ENCODE measurements at places on chromosomes 13 and 19.

DNA sequence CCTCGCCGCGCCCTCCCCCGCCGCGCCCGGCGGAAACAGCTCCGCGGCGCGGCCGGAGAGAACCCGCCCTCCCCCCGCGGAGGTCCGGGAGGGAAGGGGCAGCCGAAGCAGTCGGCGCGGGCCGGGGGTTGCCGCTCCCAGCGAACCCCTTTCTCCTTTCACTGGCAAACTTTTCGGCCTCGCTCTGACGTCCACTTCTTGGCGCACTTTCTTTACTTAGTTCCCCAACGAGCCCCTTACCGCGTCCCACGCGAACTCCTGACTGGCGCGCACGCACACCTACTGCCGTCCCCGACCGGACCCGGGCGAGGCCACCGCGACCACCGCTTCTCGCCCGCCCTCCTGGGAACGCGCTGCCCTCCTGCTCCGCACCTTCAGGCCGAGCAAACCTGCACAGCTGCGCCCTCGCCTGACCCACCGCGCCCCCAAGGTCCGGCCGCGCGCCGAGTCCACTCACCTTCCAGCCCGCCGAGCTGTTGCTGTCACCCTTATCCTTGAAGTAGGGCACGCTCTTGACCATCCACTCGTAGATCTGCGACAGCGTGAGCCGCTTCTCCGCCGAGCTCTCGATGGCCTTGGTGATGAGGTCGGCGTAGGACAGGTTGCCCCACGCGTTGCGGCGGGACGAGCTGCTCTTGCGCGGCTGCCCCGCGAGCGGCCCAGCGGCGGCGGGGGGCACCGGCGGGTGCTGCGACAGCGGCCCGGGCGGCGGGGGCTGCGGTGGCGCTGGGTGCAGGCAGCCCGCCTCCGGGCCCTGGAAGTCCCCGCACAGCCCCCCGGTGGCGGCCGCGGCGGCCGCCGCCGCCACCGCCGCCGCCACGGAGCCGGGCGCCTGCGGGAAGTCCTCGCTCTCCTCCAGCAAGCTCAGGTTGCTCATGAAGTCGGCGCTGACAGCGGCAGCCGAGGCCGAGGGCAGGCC, 1.1 kb downstream of the FOXO1 start:
- DNase-seq, result no peak

DNA sequence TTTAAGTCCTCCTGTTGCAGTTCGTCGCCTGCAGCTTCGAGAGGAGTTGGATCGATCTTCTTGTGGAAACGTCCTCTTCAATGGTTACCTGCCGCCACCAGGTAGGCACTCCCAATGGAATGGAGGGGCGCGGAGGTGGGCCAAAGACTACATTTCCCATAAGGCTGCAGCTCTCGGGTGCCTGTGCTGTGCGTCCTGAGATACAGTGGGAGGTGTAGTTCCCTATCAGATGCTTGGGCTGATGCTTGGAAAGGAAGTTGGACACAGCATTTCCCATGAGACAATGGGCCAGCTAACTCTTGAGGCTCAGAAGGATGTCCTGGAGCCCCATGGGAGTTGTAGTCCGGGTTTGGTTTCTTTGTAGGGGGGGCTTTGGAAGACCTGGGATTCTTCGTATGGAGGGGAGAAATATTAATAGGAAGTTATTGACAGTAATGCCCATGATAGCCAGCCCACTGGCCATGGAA, 1.8 kb downstream of the SHKBP1 start:
- no peak for DNase-seq

DNA sequence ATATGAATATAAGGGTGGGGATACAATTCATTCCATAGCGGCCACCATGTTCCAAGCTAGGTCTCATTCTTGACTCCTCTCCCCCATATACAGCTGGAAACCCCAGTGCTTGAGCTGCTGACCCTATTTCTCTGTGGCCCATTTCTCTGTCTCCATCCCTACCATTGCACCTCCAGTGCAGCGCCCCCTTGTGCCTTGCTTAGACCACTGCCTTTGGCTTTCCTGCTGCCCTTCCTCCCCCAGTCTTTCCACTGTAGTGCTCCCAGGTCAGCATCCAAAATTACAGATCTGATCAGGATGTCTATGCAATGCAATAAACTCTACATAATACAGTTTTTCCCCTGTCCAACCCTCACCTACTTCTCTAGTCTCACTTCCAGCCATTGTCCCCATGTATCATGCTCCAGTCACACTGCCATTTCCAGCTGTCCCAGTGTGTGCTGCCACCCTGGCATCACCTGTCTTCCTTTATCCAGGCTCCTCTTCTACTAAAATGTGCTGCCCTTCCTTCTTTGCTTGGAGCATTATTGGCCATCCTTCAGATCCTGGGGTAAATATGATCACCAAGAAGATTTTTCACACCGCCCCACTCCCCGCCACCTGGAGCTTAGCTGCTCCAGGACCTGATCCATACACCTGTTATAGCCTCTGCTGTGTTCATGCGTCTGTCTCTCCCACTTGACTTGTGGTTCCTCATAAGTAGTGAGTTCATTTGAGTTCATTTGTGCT, 199.4 kb upstream of the IPO5 start:
- no peak for DNase-seq

GRCh38 chr13:32340914-32341313, 25.6 kb downstream of the BRCA2 start:
- no peak for DNase-seq

GRCh38 chr19:8393871-8394250, 3.7 kb downstream of the RAB11B start:
- no peak for DNase-seq

GRCh38 chr19:459724-460511, 915 bp downstream of the SHC2 start:
- DNase-seq, result no peak

GRCh38 chr13:33787051-33787591, 30.8 kb upstream of the RFC3 start:
- DNase-seq, result no peak

- no peak for DNase-seq
Observed at GRCh38 chr19:30880551-30880950, 468.7 kb downstream of the TSHZ3 start.

GRCh38 chr13:78997902-78998629, 339.1 kb upstream of the OBI1 start:
- DNase-seq, result no peak

GRCh38 chr19:15551293-15552004, 43.1 kb downstream of the CYP4F22 start:
- no peak for DNase-seq

Measured in skeletal muscle cell (primary cell).